Stimulated activated CD8-positive, alpha-beta memory T cell treated with anti-CD3 and anti-CD28 coated beads, Interleukin-7, amount 100 ng/mL, for 1 hour (primary cell): ENCODE measurements at places on chromosomes 11 and 22.

- no peak for DNase-seq
Observed at GRCh38 chr11:120511820-120512738, 531 bp downstream of the GRIK4 start.

- no peak for DNase-seq
Observed at GRCh38 chr22:44392446-44392921, 79.7 kb upstream of the SHISAL1 start.

GRCh38 chr11:92137747-92138146, 86.9 kb upstream of the FAT3 start:
- DNase-seq = no peak

DNA sequence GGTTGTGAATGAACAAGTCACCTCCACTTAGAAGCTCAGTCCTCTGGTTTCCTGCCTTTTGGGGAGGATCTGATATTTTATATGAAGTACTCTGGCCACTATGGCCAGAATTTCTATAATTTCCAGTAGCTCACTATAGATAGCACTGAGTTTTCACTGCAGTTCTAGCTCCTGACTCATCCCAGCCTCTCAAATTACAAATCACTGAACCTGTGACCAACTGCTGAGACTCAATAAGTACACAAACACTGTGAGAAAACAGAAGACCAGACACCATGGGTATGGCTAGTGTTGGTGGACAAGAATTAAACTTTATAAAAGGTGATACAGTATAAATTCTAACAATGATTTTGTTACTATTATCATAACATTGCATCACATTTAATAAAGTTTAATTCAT, 47.1 kb upstream of the UCP3 start:
- no peak for DNase-seq

GRCh38 chr11:11788063-11788710, 53.6 kb upstream of the USP47 start:
- no peak for DNase-seq

DNA sequence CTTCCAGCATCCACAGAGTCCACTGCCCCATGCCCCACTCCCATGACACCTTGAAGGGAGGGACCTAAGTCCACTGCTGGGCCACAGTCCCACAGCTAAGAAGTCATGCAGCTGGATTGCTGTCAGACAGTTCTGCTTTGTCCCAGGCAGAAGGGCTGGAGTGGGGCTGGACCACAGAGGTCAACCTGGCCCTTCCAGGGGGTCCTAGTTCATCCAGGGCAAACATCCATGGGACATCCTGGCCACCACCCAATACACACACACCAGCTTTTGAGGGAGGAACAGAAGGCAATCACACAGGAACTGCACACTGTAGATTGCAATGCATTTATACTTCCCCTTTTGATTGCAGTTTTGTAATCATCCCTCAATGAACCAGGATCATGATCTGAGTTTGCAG, 11.3 kb upstream of the APOL4 start:
- DNase-seq = no peak

GRCh38 chr22:50688448-50688847, 15.8 kb downstream of the SHANK3 start:
- DNase-seq = no peak

- no peak for DNase-seq
Observed at GRCh38 chr11:111726301-111726713, 39.9 kb downstream of the PPP2R1B start.

- DNase-seq = no peak
Observed at GRCh38 chr11:65215441-65216076, 33.8 kb downstream of the CAPN1 start.

GRCh38 chr11:100709233-100709957, 22.3 kb downstream of the ARHGAP42 start:
- no peak for DNase-seq

DNA sequence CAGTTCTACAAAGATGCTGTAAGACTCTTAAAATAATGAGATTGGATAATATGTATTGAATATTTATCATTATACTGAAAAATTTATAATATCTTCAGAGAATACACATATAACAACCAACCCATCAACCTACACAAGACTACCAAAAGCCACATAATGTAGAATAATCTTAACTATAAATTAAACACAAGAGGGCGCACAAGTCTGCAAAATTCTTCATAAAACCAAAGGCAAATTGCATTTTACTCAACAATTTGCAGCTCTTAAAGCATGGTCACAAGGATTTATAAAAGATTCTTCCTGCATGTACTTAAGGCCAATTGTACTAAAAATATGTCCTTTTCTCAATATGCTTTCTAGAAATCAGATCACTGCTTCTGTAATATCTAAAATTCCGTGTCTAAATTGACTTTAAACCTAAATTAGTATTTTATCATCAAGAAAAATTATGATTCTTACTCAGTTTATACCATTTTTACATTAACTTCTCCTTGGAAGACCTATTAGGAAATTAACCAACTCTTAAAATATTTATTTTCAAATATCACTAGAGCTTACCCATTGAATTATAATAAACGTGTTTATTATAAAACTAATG, 79.0 kb downstream of the TTC28 start:
- no peak for DNase-seq

DNA sequence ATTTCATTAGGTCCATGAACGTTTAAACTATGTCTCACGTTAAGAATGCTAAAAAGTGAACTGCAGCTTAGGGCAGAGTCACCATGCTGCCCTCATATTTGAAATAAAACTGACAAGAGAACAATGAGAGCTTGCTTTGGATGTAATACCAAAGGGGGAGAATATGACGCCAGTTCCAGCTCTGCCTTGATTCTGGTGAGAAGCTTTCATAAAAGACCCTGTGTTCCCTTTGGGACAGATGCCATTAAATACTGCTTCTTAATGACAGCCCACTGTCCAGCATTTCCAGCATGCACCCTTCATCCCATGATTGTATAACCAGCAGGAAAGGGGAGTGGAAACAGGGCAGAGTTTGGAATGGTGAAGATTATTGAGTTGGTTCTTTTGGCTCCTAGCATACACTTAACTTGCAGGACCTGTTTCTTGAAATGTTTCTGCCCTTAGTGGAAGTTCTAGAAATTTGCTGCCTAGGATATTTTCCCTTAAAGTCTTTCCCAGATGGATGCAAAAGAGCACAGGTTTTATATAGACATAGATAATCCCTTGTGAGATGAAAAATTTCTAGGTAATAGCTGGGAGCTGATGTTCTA, 139.3 kb upstream of the LDLRAD3 start:
- DNase-seq = no peak

GRCh38 chr11:34136420-34136819, 31.0 kb downstream of the NAT10 start:
- no peak for DNase-seq

GRCh38 chr11:11536650-11537049, 85.2 kb downstream of the GALNT18 start:
- DNase-seq = no peak

GRCh38 chr22:48575618-48576332, 1251.9 kb downstream of the BRD1 start:
- no peak for DNase-seq

- DNase-seq = no peak
Observed at GRCh38 chr11:86158704-86159580, 85.6 kb upstream of the EED start.
